ENCODE measurements at places on chromosomes 1 and 21. TPM values are rescaled to one million over a fixed set of nuclear protein-coding genes. Genes with fewer than 3 reads are reported as not detected.
A peak's percentile ranks its signal among the peaks of the same experiment; 100 is the strongest.

DNA sequence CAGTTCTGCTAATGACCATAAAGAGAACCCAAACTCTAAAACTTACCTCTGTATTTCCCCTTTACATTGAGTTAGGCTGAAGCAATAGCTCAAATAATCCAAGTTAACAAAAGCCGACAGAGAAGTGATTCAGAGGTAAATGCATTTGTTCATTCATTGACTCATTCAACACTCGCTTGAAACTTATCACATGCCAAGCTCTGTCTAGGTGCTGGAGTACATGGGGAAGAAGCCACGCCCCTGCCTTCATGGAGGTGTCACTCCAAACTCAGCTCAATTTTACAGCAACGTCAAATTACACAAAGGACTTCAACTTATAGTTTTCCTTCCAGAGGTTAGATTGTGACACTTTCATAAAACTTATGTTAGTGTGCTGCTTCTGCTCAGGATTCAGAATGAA is 45.8 kb downstream of the SLC25A24 start:
- H3K4me1 ChIP-seq: no peaks in the 10 kb centered on the region
- H3K4me3 ChIP-seq: no peak overlapping the region
- H3K27me3 ChIP-seq: peaks cover 2% of the 10 kb centered on the region
- DNase-seq: no peak

The COL8A2 gene
- total RNA-seq: 3.1 TPM

DNA sequence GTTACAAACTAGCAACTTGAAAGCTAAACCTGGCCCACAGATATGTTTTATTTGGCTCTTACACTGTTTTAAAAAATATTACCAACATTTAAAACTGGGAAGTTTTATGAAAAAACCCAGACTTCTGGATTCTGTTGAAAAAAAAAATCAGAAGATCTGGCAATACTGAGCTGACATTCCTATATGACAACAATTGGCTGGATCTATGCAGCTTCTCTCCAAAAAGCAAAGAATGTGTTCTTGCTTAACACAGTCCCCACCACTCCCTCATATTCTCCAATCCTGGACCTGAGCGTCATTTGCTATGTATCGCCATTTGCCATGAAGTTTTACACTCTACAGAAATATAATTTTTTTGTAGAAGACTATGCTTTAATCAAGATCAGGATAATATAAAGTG is 859.6 kb downstream of the LTN1 start:
- no peaks in the 10 kb centered on the region for H3K27me3 ChIP-seq
- H3K36me3 ChIP-seq: no peaks in the 10 kb centered on the region
- no peak overlapping the region for H3K27ac ChIP-seq
- no peak for DNase-seq

DNA sequence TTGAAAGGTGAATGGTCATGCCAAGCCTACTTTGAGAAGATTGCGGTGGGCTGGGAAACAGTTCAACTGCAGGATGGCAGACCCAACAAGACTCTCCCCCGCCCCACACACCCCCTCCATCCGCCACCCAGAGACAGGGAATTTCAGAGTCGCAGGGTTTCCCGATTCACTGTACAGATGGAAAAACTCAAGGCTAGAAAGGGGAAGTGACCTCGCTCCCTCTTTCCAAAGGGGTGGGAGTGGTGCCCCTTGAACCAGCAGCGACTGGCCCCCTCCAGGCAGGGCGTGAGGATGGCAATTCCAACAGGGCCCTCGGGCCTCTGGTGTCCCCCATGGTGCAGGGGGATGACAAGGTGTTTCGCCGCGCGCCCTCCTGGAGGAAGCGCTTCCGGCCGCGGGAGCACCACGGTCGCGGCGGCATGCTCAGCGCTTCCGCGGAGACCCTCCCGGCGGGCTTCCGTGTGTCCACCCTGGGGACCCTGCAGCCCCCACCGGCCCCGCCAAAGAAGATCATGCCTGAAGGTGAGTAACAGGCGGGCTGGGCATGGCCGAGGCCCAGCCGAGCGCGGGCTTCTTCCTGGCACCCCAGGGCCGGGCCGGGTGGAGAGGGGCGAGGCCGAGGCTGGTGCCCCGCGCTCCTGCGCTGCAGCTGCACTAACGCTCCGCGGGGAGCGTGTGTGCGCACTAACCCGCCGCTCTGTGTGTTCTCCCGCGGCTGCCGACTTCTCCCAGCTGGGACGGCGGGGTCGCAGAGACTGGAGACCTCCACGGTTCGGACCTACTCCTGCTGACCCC is 10.4 kb downstream of the MYOG start:
- no peaks in the 10 kb centered on the region for H3K36me3 ChIP-seq
- H3K27me3 ChIP-seq: no peaks in the 10 kb centered on the region
- peaks cover 3% of the 10 kb centered on the region for H3K4me1 ChIP-seq
- H3K4me3 ChIP-seq: peak overlapping the region; percentile 13

The PER3 gene
- 11.9 TPM for total RNA-seq

DNA sequence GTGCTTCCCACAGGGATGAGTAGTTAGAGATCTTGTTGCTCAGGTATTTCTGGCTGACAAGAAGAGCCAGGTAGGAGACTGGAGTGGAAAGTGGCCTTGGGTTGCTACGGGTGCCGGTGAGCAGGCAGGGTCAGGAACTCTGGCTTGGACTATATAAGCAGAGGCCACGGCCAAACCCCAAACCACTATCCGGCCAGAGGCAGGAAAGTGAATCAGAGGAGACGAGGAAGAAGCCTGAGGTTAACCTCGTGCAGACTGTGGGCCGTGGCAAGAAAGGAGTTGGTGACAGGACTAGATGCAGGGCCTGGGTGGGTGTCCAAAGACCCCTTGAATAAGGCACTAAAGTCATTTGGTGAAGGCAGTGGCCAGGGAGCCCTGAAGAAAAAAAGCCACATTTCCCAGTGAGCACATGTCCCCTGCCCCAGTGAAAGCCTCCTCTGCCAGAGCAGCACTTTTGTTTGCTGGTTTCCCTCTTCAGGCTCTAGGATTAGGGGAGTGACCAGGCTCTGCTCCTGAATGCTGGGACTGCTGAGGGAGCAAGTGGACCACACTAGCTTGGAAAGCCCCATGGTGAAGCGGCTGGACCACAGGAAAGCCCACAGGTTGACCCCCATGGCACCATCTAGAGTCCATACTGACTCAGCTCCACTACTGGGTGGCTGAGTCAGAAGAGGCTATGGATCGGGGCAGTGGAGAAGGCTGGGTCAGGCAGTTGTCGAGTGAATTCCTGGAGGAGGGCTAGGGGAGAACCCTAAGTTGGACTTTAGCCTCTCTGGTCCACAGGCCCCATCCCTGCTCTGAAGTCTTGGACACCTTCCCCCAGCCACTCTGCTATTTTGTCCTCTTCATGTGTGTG is 23.4 kb downstream of the CSF1 start:
- H3K4me1 ChIP-seq: peaks cover 23% of the 10 kb centered on the region
- no peak overlapping the region for H3K4me3 ChIP-seq
- no peak for DNase-seq
- no peaks in the 10 kb centered on the region for H3K36me3 ChIP-seq
- H3K27ac ChIP-seq: no peak overlapping the region
- H3K27me3 ChIP-seq: no peaks in the 10 kb centered on the region

The KCNN3 gene
- 3.9 TPM for total RNA-seq

The INAVA gene
- total RNA-seq: not detected

GRCh38 chr1:168261390-168261789 is 19.3 kb upstream of the TBX19 start:
- no peaks in the 10 kb centered on the region for H3K27me3 ChIP-seq
- H3K4me1 ChIP-seq: peaks cover 8% of the 10 kb centered on the region
- no peak for DNase-seq
- H3K4me3 ChIP-seq: no peak overlapping the region
- H3K36me3 ChIP-seq: no peaks in the 10 kb centered on the region

Measured in ovary (tissue), 10 donors.